ENCODE measurements at places on chromosomes 12 and 14.

- no peak for DNase-seq
Measured at GRCh38 chr14:45526715-45527549, 273.9 kb upstream of the MIS18BP1 start.

- DNase-seq, result no peak
Measured at GRCh38 chr14:92491782-92492181, 21.8 kb upstream of the RIN3 start.

DNA sequence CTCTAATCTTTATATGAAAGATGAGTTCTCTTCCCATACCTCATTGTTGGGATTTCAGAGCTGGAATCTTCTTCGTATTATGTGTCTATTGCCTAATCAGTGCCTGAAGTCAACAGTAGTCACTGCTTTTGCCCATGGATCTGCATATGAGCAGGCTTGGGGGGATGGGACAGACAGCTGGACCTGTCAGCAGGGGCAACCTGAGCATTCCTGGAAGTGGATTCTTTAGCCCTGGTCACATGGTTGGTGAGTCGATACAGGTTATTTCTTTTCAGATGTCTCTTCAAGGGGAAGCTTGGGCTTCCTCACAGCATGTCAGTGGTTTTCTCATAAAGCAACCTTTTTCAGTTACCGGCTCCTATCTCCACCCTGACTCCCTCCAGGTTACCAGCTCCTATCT, 97.3 kb upstream of the RBM19 start:
- no peak for DNase-seq

- no peak for DNase-seq
Measured at GRCh38 chr14:89773151-89773550, 181.4 kb downstream of the EFCAB11 start.
